ENCODE measurements at places on chromosomes 1 and 21.

- no peak for DNase-seq
Observed at GRCh38 chr21:32389337-32390015, 3.3 kb downstream of the URB1 start.

- no peak for DNase-seq
Observed at GRCh38 chr1:88472714-88473113, 211.4 kb upstream of the PKN2 start.

GRCh38 chr1:81547912-81548303 lies 252.8 kb upstream of the ADGRL2 start:
- DNase-seq = no peak

DNA sequence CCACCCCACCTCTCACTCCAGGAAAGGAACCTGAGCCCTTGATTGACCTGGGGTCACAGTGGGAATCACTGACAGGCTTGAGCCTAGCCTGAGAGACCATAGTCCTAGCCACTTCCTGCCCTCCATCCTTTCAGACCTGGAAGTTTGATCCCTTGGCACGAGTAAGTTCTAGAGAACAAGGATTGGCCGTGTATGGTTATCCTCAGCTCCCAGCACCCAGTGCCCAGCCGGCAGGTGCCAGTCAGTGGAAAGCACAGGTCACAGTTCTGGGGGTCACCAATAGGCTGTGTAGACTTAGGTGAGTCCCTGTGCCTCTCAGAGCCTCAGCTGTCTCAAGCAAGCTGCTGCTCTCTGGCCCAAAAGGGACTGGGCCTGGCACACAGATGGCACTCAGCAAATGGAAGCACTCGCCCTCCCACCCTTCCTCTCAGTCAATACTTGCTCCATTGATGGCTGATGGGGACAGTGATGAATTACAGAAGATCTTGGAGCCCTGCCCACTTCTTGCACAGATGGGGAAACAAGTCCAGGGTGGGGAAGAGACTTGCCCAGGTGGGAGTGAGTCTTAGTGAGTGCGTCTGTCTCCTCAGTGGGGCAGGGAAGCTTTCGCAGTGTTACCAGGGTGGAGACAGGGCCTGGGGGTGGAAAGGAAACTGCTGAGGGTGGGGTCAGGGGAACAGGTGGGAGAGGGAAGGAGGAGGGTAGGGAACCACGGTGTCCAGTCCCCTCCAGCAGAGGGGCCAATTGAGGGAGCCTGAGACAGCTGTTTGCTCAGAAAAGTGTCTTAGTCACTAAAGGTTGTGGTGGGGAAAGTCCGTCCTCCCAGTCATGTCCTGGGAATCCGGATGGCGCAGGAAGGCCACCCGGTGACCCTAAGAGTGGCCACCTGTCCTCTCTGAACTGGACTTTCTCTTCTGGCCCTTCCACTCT lies 2.6 kb upstream of the KCNQ4 start:
- DNase-seq = no peak

DNA sequence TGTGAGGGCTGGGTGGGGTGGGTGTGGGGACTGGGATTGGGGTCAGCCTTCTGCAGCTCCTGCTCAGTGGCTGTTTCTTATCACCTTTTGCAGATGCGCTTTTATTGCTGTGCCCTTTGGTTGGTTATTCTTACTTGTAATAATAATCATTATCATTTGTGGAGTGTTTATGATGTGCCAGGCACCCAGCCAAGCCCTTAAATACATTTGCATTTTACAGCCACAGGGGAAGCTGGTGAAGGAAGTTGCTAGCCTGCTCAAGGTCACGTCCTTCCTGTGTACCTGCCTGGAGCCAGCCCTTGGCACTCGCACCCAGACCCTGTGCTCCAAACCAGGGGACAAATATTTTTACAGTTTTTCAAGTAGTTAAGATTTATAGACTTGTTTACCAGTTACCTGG lies 144.0 kb downstream of the PGBD5 start:
- DNase-seq = no peak

All from amniotic stem cell (primary cell).